ENCODE measurements at places on chromosomes 5 and 9. TPM values are rescaled to one million over a fixed set of nuclear protein-coding genes. Genes with fewer than 3 reads are reported as not detected.

DNA sequence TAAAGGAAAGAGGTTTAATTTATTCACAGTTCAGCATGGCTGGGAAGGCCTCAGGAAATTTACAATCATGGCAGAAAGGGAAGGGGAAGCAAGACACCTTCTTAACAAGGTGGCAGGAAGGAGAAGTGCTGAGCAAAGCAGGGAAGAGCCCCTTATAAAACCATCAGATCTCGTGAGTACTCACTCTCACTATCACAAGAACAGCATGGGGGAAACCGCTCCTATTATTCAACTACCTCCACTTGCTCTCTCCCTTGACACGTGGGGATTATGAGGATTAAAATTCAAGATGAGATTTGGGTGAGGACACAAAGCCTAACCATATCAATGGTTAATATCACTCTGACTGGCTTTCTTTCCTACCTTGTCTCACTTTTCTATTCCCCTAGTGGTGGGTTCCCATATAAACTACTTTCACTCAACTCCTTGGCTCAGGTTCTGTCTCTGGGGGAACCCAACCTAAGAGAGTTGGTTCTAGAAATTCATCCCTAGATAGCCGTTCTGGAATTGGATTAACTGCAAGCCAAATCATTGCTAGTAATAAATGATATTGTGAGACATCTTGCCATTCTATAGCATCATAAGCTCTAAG, 749.8 kb upstream of the GRAMD2B start:
- H3K27me3 ChIP-seq: no peaks in the 10 kb centered on the region
- no peak for DNase-seq
- H3K27ac ChIP-seq: no peak overlapping the region
- H3K4me1 ChIP-seq: no peaks in the 10 kb centered on the region
- H3K36me3 ChIP-seq: no peaks in the 10 kb centered on the region

DNA sequence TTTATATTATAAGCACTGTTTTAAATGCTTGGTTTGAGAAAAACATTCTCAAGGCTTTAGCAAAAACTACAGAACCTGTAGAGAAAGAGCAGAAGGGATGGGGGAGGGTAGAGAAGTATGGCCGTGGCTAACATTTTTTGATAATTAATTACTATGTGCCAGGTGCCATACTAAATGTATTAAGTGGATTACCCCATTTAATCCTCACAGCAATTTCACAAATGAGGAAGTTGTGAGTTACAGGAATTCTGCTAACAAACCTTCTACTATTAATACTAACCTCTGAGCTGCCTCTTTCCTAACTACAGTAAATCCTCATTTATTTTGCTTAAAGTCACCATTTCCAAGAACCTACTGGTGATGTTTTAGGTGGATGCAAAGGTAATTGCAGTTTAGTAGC, 157.9 kb downstream of the RNF180 start:
- DNase-seq: no peak
- H3K27me3 ChIP-seq: no peaks in the 10 kb centered on the region
- H3K27ac ChIP-seq: no peak overlapping the region
- no peaks in the 10 kb centered on the region for H3K36me3 ChIP-seq

- no peak for DNase-seq
- no peak overlapping the region for H3K27ac ChIP-seq
- no peaks in the 10 kb centered on the region for H3K27me3 ChIP-seq
- peaks cover 16% of the 10 kb centered on the region for H3K4me1 ChIP-seq
- no peaks in the 10 kb centered on the region for H3K36me3 ChIP-seq
Measured at GRCh38 chr9:85173967-85174366, 504.4 kb downstream of the NTRK2 start.

GRCh38 chr5:171907725-171908343, 98.6 kb downstream of the FBXW11 start:
- H3K4me1 ChIP-seq: peaks cover 1% of the 10 kb centered on the region
- no peak overlapping the region for H3K4me3 ChIP-seq
- no peak overlapping the region for H3K27ac ChIP-seq
- H3K36me3 ChIP-seq: no peaks in the 10 kb centered on the region

GRCh38 chr5:143499480-143500114, 96.1 kb upstream of the NR3C1 start:
- H3K4me1 ChIP-seq: peaks cover 22% of the 10 kb centered on the region
- no peak for DNase-seq
- no peak overlapping the region for H3K4me3 ChIP-seq
- no peak overlapping the region for H3K27ac ChIP-seq
- no peaks in the 10 kb centered on the region for H3K27me3 ChIP-seq

GRCh38 chr5:75465480-75465879, 45.9 kb downstream of the CERT1 start:
- no peak for DNase-seq
- H3K27me3 ChIP-seq: no peaks in the 10 kb centered on the region
- no peak overlapping the region for H3K27ac ChIP-seq
- peaks cover 8% of the 10 kb centered on the region for H3K36me3 ChIP-seq

GRCh38 chr9:131739959-131740648, at the start of gene RAPGEF1:
TSS of gene RAPGEF1 (minus strand) at chr9:131740076. CDS start at chr9:131739830, 246 bp downstream.
- peaks cover 44% of the 10 kb centered on the region for H3K4me1 ChIP-seq
- no peaks in the 10 kb centered on the region for H3K27me3 ChIP-seq
- peak within 1 kb of the TSS; percentile 87 for H3K4me3 ChIP-seq
- DNase-seq: no peak

DNA sequence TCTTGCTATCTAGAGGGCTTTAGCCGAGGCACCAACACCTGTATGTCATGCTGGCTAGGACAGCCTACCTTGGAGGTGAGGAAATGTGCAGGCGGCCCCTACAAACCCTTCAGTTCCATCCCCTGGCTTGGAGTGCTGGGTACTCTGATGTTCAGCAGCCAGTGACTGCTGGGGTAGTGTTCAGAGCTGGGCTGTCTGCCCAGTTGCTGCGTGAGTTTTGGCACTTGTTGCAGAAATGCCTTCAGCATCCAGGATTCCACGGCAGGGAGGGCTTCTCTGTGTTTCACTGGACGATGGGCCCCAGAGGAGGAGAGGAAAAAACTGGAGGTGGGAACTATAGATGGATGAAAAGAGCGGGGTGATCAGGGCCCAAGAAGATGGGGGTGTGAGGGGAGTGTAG, 10.4 kb downstream of the SWI5 start:
- no peaks in the 10 kb centered on the region for H3K27me3 ChIP-seq
- H3K4me3 ChIP-seq: no peak overlapping the region
- H3K27ac ChIP-seq: no peak overlapping the region
- peaks cover 23% of the 10 kb centered on the region for H3K36me3 ChIP-seq

DNA sequence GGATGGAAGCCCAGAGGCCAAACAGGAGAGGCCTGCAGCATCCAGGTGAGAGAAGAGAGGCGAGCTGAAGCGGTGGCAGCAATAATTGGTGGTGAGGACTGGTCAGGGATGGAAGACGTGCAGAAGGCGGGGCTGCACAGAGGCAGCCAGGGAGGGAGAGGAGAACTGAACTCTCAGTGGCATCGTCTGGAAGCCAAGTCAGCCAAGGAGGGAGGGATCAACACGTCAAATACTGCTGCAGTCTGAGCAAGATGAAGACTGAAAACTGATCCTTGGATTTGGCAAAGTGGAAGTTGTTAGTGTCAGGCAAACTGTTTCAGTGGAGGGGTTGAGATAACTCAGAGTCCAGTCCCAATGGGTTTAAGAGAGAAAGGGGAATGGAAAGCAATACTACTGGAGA, 145.4 kb downstream of the CDK5RAP2 start:
- peak overlapping the region; percentile 48 for H3K27ac ChIP-seq
- DNase-seq: no peak
- H3K36me3 ChIP-seq: peaks cover 20% of the 10 kb centered on the region
- no peaks in the 10 kb centered on the region for H3K27me3 ChIP-seq

- H3K4me3 ChIP-seq: no peak overlapping the region
- DNase-seq: no peak
- H3K4me1 ChIP-seq: peaks cover 17% of the 10 kb centered on the region
- H3K27me3 ChIP-seq: no peaks in the 10 kb centered on the region
- no peak overlapping the region for H3K27ac ChIP-seq
Measured at GRCh38 chr5:170256571-170256970, 23.8 kb downstream of the C5orf58 start.

GRCh38 chr9:96655198-96655851, at the start of gene PRXL2C:
TSS of gene PRXL2C (minus strand) at chr9:96655317. CDS start at chr9:96655281, 36 bp downstream.
- peaks cover 25% of the 10 kb centered on the region for H3K4me1 ChIP-seq
- H3K36me3 ChIP-seq: peaks cover 13% of the 10 kb centered on the region
- DNase-seq: peak; percentile 90
- peak within 1 kb of the TSS; percentile 84 for H3K4me3 ChIP-seq

DNA sequence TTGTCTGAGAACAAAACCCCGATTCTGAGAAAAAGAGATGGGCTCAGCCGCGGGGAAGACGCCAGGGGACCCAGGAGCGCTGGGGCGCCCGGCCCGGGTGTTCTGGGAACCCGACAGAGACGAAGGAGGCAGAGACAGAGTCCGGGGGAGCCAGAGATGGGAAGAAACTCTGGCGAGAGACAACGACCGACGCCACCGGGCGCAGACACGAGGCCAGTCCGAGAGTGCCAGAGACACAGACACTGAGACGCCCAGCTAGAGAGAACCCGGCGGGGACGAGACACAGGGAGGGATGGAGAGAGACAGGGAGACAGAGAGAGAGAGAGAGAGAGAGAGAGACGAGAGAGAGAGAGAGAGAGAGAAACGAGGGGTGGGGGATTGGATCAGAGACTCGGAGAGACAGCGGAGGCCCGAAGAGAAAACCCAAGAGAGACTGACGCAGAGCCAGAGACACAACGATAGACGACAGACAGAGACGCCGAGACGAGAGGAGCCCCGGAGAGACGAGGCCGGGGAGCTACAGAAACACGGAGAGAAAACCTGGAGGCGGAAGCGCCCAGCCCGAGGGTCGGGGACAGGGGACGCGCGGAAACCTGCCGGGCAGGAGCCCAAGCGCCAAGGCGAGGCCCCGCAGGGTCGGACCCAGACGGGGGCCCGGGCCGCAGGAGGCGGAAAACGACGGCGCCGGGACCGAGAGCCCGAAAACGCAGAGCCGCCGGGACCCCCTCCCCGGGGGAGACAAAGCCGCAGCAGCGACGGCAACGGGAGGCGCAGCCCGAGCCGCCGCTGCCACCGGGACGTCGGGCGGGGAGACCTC, 3.3 kb downstream of the NR5A1 start:
- no peak overlapping the region for H3K27ac ChIP-seq
- H3K27me3 ChIP-seq: peaks cover 16% of the 10 kb centered on the region
- no peaks in the 10 kb centered on the region for H3K36me3 ChIP-seq
- no peak for DNase-seq

DNA sequence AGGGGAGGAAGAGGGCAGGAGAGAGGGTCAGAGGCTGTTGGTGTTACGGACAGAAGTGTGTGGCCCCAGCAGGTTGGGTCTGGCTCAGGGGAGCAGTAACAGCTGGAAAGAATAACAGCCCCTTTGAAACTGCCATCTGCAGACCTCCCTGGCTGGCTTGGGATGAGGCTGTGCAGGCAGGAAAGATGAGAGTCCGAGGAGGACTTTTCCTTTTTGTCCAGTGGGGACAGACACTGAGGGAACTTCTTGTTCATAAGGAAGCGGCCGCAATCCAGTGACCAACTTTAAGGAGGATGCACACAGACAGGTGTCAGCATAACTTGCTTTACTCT, 14.8 kb upstream of the PLEKHG4B start:
- no peak overlapping the region for H3K4me3 ChIP-seq
- H3K4me1 ChIP-seq: no peaks in the 10 kb centered on the region
- H3K36me3 ChIP-seq: no peaks in the 10 kb centered on the region
- DNase-seq: no peak
- H3K27me3 ChIP-seq: no peaks in the 10 kb centered on the region
- no peak overlapping the region for H3K27ac ChIP-seq

DNA sequence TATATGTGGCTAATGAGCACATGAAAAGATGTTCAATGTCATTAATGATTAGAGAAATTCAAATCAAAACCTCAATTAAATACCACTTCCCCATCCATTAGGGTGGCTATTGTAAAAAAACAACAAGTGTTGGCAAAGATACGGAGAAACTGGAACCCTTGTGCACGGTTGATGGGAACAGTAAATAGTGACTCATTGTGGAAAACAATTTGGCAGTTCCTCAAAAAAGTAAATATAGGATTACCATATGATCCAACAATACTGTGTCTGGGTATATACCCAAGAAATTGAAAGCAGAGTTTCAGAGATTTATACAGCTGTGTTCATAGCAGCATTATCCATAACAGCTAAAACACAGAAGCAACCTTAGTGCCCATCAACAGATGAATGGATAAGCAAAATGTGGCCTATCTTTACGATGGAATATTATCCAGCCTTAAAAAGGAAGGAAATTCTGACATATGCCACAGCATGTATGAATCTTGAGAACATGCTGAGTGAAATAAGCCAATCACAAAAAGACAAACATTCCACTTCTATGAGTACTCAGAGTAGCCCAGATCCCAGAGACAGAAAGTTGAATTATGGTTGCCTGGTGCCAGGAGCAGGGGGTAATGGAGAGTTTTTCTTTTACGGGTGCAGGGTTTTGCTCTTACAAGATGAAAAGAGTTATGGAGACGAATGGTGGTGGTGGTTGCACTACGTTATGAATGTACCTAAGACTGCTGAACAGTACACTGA, 41.4 kb upstream of the LRRC14B start:
- no peaks in the 10 kb centered on the region for H3K4me1 ChIP-seq
- H3K36me3 ChIP-seq: no peaks in the 10 kb centered on the region
- no peak overlapping the region for H3K4me3 ChIP-seq
- H3K27ac ChIP-seq: no peak overlapping the region

GRCh38 chr5:128276537-128277216, 193.1 kb downstream of the SLC12A2 start:
- H3K27ac ChIP-seq: no peak overlapping the region
- no peak overlapping the region for H3K4me3 ChIP-seq
- H3K4me1 ChIP-seq: no peaks in the 10 kb centered on the region
- no peaks in the 10 kb centered on the region for H3K27me3 ChIP-seq

DNA sequence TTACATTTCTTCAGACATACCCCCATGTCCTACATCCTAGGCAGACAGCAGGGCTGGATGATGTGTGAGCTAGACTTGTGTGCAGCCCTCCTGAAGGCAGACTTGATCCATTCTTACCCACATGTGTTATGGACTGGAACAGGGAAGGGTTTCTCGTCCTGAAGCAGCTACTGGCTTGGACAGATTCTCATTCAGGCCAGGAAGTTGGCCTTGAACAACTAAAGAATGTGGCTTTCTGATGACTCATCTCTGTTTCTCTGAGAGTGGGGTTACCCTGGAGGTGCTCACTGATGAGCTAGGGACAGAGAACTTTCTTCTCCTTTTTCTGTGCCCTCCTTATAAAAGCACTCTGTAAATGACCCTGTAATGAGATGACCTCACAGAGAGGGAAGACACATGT, 246.5 kb downstream of the PCSK5 start:
- no peak for DNase-seq
- no peaks in the 10 kb centered on the region for H3K36me3 ChIP-seq
- H3K27ac ChIP-seq: no peak overlapping the region
- H3K4me1 ChIP-seq: peaks cover 13% of the 10 kb centered on the region

DNA sequence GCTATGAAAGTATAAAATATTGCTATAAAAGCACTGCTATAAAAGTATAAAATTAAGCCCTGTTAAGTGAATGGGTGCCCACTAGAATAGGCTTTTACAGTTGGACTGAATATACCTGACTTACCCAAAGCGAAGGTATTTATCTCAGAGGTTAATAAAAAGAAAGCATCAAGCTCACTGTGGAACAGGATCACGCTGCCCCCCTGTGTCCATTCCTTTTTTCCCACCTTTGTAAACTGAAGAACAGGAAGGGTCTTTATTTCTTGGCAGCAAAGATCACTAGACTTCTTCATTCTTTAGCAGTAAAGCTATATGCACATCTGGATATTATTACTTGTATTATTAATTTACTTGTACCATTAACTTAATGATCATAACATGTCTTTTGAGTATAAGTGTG, 22.1 kb upstream of the PLPP6 start:
- no peak overlapping the region for H3K4me3 ChIP-seq
- DNase-seq: no peak
- no peaks in the 10 kb centered on the region for H3K27me3 ChIP-seq
- no peak overlapping the region for H3K27ac ChIP-seq
- no peaks in the 10 kb centered on the region for H3K4me1 ChIP-seq

The TMEM252 gene
- total RNA-seq: not detected

The LRRC70 gene
- 9.6 TPM for total RNA-seq

The SCGB3A1 gene
- not detected for total RNA-seq

The CDHR2 gene
- total RNA-seq: not detected

The WHRN gene
- total RNA-seq: 9.1 TPM

The ALDH1A1 gene
- 126 TPM for total RNA-seq

The ADAMTS19 gene
- total RNA-seq: 1.7 TPM

The PARP8 gene
- 48.4 TPM for total RNA-seq

All from vagina (tissue), 2 donors.